ENCODE measurements at places on chromosomes 1 and 21.

- DNase-seq, result no peak
Measured at GRCh38 chr1:152112101-152112884, 3.0 kb downstream of the TCHH start.

- DNase-seq, result no peak
Measured at GRCh38 chr1:181099152-181100014, 10.9 kb downstream of the IER5 start.

DNA sequence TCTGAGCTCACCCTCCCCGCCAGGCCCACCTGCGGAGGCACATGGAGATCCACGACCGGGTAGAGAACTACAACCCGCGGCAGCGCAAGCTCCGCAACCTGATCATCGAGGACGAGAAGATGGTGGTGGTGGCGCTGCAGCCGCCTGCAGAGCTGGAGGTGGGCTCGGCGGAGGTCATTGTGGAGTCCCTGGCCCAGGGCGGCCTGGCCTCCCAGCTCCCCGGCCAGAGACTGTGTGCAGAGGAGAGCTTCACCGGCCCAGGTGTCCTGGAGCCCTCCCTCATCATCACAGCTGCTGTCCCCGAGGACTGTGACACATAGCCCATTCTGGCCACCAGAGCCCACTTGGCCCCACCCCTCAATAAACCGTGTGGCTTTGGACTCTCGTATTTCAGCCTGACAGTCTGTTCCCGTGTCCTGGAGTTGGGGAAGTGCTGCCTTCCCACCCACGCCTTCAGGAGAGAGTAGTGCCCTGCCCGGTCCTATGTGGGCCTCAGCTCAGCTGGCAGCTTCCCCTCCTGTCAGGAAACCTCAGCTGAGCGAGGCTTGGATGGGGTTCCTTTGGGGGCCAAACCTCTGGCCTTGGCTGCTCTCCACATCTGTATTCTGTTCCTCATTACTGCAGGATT lies 9.2 kb downstream of the ZBTB48 start:
- no peak for DNase-seq

GRCh38 chr1:18302788-18303413 lies 177.8 kb upstream of the KLHDC7A start:
- no peak for DNase-seq
